ENCODE measurements at places on chromosomes 16 and 17. TPM values are rescaled to one million over a fixed set of nuclear protein-coding genes. Genes with fewer than 3 reads are reported as not detected.

The GOSR1 gene
- total RNA-seq = 43.3 TPM

The TBC1D3G gene
- not detected for total RNA-seq

The FBXW10 gene
- not detected for total RNA-seq

The C16orf74 gene
- total RNA-seq = 7.3 TPM

The SLC5A2 gene
- 1.1 TPM for total RNA-seq

- no peak for DNase-seq
Measured at GRCh38 chr16:90077757-90078578, 837 bp upstream of the PRDM7 start.

- no peak for DNase-seq
Measured at GRCh38 chr17:63364387-63364786, 81.7 kb downstream of the CYB561 start.

GRCh38 chr17:45334231-45334630, 17.4 kb upstream of the MAP3K14 start:
- no peak for DNase-seq

- no peak for DNase-seq
Measured at GRCh38 chr17:20116683-20117309, 107.6 kb downstream of the SPECC1 start.

GRCh38 chr17:39699818-39700147, at the start of gene ERBB2:
ERBB2 (plus strand) TSS chr17:39700064; CDS start chr17:39700239, 175 bp downstream.
- no peak for DNase-seq

GRCh38 chr17:49018116-49018612, 21.0 kb downstream of the IGF2BP1 start:
- DNase-seq = no peak

DNA sequence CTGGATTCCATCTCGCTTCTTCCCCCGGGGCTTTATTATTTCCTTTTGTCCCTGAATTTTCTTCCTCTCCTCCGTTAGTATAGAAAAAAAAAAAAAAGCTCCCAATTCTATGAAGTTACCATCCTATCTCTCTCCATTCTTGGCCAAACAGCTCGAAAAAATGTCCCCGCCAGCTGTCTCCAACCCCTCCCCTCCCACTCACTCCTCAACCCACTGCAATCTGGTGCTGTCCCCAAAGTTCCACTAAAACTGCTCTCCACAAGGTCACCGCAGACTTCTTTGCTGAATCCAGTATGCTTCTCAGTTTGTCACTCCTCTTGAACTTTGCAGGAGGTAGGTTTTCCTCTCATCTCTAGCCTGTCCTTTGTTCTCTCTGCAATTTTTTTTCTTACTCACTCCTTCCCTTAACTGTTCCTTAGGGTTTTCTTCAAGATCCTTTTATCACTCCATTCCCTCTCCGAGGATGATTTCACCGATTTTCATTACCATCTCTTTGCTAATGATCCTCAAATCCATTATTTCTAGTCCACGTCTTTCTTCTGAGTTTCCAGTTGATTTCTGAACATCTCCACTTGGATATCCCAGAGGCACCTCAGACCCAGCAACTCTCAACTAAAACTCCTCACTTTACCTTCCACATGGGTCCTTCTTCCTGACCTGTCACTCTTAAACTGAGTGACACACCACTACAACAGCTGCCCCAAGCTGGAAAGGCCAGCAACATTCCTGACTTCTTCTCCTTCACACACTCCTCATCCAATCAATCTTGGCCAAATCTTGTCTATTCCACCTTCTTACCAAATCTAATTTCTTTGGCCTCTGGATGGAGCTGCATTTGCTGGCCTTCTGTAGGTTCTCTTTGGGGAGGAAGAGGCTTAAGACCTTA, 1.5 kb upstream of the SUMO2 start:
- DNase-seq = no peak

- DNase-seq = no peak
Measured at GRCh38 chr17:43709210-43709609, 47.5 kb upstream of the MEOX1 start.

DNA sequence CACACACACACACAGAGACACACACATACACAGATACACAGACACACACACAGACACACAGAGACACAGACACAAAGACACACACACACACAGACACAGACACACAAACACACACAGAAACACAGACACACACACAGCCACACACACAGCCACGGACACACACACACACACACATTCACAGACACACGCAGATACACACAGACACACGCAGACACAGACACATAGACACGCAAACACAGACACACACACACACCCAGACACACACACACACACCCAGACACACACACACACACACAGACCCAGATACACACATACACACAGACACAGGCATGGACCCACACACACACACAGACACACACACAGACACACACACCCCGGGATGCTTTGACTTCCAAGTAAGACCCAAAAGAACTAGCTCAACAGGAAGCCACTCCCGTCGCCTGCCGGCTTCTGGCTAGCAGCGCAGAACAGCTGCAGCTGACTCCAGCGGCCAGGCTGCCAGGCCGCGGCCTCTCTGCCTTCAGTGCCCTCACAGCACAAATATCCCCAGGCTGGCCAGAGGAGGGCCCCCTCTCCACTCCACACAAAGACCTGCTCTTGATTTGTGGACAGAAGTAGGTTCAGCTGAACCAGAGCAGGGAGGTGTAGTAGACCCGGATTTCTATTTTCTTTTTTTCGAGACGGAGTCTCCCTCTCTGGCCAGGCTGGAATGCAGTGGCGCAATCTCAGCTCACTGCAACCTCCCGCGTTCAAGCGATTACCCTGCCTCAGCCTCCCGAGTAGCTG, 6.0 kb upstream of the CHRNE start:
- peak; percentile 81 for DNase-seq

GRCh38 chr16:85519540-85520231, 93.4 kb upstream of the GSE1 start:
- DNase-seq = no peak

DNA sequence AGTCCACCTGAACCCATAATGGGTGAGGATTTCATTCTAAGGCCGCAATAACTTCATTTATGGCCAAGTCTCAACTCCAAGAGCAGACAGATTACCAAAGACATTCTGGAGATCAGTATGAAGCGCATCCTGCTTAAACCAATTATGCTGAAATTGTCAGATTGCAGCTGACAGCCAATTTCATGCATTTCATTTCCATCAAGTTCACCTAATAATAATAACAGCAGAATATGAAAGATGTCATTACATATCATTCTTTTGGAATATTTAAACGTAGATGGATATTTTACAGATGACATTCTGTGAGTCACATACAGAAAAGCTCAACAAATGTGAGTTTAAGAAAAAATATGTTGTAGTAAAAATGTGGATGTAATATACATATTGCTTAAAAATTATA, 54.9 kb upstream of the NACA2 start:
- DNase-seq = no peak

GRCh38 chr17:49388290-49388640, 26.2 kb upstream of the ZNF652 start:
- no peak for DNase-seq

- no peak for DNase-seq
Measured at GRCh38 chr17:31387438-31387837, 4.0 kb upstream of the RAB11FIP4 start.
